ENCODE measurements at places on chromosomes 16 and 17.

DNA sequence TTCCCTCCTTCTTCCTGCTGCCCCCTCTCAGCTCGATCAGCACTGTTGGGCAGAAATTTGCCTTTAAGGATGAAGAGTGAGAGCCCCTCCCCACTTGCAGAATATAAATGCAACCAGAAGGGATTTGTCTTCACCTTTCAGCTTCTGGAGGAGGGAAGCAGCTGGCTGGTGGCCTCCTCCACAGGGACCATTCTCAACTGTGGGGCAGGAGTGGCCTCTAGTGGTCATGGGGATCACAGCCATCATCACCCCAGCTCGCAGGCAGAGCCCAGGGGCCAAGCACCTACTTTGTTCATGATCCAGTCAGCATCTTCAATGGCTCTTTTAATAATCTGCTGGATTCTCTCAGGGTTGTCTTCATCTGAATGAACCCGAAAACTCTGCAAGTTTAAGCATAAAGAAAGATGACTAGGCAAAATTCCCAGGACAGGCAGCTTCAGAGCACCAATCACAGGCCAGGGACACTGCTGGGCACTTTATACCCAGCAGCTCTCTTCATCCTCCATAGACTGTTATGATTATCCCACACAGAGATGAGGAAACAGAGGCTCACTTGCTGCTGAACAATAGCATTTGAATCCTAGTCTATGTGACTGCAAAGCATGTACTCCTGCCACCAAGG is 13.1 kb downstream of the LYRM9 start:
- DNase-seq, result peak; percentile 92

DNA sequence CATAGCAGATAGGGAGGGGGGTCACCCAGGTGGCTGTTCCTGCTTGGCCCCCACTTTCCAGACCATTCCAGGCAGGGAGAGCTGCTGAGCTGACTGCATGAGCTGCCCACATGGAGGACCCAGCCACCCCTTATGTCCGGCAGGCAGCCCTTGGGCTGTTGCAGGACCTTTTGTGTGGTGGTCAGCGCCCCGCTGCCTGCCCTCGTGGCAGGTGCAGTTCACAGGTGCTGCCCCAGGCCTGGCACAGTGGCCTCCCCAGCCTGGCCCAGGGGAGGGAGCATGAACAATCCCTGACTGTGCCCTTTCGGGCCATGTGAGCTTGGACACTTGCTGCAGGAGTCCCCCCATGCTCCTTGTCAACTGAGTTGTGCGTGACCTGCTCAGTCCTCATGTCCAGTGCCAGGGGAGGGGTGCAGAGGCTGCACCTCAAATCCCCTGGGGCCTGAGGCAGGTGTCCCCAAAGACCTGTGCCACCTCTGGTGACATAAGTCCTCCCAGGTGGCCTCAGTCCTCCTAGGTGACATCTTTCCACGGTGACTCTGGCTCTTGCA is 8.6 kb downstream of the TBC1D26 start:
- DNase-seq, result no peak

DNA sequence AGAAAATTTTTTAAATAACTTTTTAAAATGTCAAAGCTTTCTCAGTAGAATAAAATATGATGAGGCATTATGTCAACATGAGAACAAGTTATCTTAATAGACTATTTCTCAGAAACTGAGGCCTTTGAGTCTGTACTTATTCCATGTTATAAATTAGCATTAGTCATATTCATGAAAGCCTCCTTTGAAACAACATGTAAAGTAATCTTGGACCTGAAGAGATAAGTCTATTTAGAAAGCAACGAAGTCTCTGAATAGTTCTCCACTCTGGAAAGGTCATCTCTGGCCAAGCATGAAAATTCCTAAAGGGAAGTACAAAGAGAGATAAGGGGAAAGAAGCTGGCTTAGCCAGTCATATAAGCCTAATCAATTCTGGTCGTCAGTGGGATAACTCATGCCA is 150.8 kb downstream of the CYB561 start:
- DNase-seq, result no peak

DNA sequence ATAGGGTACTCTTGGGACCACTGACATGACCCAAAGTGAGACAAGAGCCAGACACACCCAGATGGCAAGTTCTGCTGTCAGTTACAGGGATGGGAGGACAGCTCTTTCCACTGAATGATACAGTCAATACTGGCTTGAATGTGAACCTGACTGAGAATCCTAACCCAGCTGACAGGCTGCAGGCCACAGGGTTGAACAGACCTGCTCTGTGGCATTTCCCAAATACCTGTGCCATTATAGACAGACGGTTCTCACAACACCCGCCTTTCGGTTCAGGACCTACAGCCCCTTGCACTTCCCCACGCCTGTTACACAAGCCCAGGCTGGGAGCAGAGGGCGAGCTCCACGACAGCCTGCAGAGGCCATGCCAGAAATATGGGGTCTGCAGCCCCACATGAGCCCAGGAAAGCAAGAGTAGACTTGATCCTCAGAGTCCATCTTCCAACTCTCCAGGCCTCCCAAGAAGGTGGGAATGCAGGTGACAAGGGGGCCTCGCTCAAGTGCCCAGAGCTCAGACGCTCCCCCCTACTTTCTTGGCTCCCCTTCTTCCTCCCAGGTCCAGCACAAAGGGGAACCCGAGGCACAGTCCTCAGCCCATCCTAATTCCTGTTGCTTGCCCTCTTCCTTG is 314.3 kb downstream of the SOX9 start:
- DNase-seq, result no peak

DNA sequence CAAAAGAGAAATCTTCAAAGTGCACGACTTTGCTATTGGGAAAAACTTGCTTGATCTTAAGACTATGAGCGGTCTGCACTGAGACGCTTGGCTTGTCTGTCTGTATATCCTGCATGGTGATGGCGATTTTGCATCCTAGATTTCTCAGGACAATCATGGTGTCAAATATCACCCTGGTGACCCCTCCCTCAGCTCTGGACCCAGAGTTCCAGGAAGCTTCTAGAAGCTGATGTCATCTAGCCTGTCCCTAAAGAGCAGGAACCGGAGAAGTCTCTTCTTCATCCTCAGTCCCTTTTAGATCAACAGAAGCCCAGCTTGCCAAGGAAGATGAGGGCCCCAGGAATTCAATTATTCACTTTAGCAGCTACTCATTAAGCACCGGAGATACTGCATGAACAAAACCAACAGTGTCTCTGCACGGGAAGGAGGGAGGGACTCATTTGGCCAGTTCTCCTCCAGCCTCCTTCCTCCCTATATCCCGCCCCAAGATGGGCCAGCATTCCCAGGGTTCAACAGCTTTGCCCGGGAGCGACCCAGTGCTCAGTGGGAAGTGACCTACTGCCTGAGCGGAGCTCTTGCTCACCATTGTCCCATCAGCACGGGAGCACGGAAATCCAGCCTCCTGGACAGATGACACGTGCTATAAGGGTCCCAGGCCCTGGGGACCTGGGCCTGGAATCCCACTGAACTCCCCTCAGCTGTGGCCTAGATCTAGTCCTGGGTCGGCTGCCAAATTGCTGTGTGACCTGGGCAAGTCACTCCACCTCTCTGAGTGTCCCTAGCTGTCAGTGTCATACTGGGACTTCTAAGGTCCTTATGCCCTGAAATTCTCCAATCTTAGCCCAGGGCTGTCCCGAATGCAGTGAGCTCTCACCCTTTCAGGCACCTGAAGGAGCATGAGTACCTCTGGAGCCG is 3.8 kb downstream of the EMP2 start:
- DNase-seq, result peak; percentile 18

GRCh38 chr16:1452530-1452929 is 8.2 kb upstream of the CCDC154 start:
- no peak for DNase-seq

- DNase-seq, result no peak
These were observed 10.8 kb upstream of the DOK4 start for GRCh38 chr16:57497121-57497520.

All from NCI-H526 (cell line).